Upper lobe of left lung (tissue), 6 donors: ENCODE measurements at places on chromosomes 12 and 14.

DNA sequence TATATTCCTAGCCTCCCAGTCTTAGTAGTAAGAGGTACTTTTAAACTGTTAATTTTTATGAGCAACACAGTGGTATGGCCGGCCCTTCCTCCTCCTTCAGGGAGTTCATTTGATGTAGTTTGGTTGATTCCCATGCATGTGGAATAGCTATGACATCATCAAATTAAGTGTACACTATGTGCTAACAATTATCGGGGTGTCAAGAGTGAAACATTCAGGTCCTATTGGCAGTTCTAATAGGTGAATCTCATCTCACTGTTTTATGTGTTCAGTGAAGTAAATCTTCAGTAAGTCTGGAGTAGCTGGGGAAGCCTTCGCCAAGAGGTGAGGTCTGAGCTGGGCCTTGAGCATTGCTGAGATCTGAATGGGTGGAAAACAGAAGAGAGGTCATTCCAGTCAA is 656.5 kb downstream of the DIO2 start:
- DNase-seq = no peak

- peak; percentile 39 for DNase-seq
Measured at GRCh38 chr12:56029666-56030293, 8.9 kb downstream of the IKZF4 start.

DNA sequence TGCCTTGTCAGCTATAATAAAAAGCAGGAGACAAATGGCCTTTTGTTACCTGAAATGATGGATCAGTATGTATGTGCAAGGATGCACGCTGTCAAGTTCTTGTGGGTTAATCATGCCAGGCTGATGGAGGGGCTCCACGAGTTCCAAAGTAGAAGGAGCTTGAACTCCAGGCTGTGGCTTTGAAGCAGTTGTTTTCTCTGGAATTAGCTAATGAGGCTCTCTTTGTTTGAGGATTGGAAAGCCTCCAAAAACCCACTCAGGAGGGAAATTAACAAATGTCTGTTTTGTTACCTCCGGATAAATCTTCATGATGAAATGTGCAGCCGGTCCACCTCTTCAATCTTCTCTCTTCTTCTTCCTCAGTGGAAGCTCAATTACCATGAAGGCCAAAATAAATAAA is 605.5 kb downstream of the DIO2 start:
- no peak for DNase-seq

- no peak for DNase-seq
Measured at GRCh38 chr14:85921241-85921640, 391.3 kb downstream of the FLRT2 start.

- DNase-seq = no peak
Measured at GRCh38 chr14:68474741-68475140, 318.1 kb downstream of the ZFP36L1 start.

- no peak for DNase-seq
Measured at GRCh38 chr12:130803702-130804101, 35.3 kb downstream of the STX2 start.
